ENCODE measurements at places on chromosomes 1 and 21.

- no peak for DNase-seq
Observed at GRCh38 chr1:67274623-67275325, 32.9 kb upstream of the IL12RB2 start.

GRCh38 chr21:29887313-29888009 is 52.3 kb downstream of the GRIK1 start:
- DNase-seq = no peak

DNA sequence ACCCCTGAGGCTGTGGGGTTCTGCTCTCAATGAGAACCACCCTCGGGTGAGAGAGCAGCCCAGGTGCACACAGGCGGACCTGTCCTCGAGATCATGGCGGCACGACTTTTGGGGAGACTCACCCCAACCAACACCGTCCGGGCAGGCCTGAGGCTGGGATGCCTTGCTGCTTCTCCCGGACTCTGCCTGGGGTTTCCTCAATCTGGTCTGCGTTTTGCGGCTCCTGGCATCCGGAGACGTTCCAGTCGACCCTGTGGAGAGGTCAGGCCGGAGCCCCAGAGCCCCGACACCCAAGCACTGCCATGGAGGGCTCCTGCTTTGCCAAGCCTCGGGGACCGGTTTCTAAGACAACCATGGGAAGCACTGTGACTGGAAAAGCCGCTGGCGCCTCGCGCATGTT is 3879.7 kb downstream of the SRGAP2C start:
- DNase-seq = no peak

DNA sequence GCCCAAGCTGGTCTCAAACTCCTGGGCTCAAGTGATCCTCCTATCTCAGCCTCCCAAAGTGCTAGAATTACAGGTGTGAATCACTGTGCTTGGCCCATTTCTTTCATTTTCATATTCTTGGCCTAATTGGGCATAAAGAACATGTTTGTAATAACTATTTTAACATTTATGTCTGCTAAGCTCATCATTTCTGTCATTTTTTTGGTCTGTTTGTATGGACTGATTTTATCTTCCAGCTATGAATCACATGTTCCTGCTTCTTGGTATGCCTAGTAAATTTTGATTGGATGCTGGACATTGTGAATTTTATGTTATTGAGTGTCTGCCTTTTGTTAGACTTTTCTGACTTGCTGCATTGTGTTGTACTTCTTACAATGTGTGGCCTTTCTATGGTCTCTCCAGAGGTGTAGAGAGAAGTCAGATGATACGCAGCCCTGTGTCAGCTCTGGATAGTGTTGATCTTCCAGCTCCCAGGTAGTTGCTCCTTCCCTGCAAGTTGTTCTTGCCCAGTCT is 39.0 kb upstream of the PPM1J start:
- no peak for DNase-seq

GRCh38 chr21:17668479-17669140 is 55.9 kb upstream of the BTG3 start:
- DNase-seq = no peak

- no peak for DNase-seq
Observed at GRCh38 chr1:228321435-228321834, 85.2 kb downstream of the TRIM11 start.

- DNase-seq = no peak
Observed at GRCh38 chr1:13990939-13991338, 291.0 kb downstream of the PRDM2 start.
